Femur (tissue), 1 donor: ENCODE measurements at places on chromosomes 1 and 21.

DNA sequence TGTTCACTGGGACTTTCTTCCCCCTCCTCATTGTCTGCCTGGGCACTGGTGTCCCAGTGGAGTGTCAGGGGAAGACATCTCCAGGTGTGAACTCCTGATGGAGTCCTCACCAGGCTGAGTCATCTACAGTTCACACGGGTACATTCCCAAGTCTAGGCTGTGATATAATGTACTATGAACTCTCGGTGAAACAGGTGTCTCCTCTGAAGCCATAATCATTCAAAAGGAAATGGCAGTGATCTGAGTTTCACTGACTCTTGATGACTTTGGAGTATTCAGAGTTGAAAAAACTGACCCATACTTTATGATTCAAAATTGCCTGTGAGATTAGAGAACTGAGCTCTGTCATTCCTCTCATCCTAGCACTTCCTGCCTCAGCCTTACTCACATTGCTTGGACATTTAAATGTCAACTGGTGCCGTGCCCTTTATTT, 9.1 kb downstream of the LAMC2 start:
- DNase-seq: no peak

- peak; percentile 88 for DNase-seq
Measured at GRCh38 chr1:220748089-220748934, at the start of gene MTARC2. MTARC2 (plus strand) TSS chr1:220748322; CDS start chr1:220748532, 210 bp downstream.

DNA sequence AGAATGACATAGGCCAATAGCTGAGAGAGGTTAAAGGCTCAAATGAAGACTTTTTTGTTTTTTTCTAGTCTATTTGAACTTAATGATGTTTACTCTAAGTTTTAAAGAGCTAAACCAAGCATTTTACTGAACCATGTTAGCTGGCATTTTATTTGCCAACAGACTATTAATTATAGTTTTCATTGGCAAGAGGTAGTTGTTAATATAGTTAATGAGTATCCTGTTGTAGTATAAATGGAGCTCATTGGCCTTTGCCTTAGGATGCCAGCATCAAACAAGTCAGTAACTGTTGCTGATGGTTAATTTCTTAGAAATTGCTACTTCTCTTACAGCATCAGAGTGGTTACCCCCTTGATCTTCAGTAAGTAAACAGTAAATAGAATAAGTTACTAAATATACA, 339.0 kb upstream of the B3GALT2 start:
- no peak for DNase-seq

GRCh38 chr1:60589046-60589748, 493.2 kb upstream of the NFIA start:
- no peak for DNase-seq

DNA sequence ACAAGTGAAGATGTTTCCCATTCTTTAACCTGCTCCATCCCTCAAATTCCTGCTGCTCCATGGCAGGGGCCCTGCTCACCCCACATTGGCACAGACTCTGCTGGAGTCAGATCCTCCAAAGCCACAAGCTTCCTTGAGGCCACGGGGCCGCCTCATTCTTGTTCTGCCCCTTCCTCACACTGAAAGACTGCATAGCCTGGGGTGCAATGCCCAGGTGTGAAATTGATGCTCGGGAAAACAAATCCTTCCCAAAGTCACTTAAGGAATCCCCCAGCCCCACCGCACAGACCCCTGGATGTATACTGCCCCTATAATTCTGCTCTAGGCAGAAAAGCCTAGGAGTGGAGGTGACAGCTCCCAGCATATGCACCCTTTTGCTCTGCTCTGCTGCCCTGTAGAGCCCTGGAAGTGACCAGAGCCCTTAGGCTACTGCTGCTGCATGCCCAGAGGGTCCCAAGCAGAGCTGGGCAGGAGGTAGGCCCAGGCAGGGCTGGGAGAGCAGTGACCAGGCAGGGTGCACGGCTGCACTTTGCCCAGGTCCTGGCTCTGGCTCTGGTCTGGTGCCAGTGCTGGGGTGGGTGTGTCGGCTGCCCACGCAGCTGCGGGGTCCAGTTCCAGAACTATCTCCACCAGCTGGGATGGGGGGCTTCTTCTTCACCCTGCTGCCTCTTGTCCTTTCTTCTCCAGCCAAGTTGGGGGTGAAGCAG, 1.6 kb downstream of the HES2 start:
- DNase-seq: no peak

- no peak for DNase-seq
Measured at GRCh38 chr21:16079830-16080229, 350.0 kb downstream of the USP25 start.

- DNase-seq: no peak
Measured at GRCh38 chr1:241413974-241414373, 57.0 kb upstream of the RGS7 start.

- no peak for DNase-seq
Measured at GRCh38 chr1:64325856-64326255, 122.4 kb downstream of the UBE2U start.

DNA sequence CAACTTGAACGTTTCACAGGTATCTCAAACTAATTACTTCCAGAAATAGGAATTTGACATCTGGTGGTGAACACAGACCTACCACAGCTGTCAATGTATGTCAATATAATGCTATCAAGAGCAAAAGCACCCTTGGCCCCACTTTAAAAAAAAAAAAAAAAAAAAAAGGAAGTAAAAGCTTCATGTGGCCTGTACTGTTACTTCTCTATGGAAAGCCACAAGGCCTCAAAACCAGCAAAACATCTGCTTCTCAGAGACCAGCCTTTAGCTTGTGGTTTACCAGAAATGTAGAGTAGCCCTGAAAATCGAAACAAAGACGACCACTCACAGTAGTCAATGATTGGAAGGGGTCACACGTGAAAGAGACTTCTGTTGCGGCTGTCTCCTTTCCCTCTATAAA, 109.6 kb downstream of the SLC45A1 start:
- no peak for DNase-seq

DNA sequence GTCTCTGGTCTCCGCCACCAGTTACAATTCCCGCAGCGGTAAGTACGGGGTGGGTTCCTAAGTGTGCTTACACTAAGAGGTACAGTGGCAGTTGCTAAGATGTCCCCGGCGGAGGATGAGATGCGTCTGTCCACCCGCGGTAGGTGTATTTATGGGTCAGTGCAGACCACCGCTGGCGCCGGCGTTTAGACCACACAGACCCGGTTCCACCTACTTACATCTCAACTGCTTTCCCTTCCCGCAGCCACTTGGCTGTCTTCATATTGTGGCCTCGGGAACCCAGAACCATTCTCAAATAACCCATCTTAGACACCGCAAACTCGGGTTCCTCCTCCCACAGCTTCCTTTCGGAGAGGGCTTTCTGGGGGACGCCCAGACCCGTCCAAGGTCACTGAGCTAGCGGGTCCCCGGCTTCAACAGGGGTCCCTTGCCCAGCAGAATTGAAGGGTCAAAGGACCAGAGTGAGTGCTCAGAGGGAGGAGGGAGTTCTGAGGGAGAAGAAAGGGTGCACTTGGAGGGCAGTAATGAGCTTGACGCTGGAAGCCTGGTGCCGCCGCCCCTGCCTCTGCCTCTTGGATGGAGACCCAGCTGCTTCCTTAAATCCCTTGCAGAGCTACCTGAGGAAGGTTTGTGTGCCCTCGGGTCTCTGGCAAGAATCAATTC, 8.6 kb downstream of the NR5A2 start:
- DNase-seq: no peak

DNA sequence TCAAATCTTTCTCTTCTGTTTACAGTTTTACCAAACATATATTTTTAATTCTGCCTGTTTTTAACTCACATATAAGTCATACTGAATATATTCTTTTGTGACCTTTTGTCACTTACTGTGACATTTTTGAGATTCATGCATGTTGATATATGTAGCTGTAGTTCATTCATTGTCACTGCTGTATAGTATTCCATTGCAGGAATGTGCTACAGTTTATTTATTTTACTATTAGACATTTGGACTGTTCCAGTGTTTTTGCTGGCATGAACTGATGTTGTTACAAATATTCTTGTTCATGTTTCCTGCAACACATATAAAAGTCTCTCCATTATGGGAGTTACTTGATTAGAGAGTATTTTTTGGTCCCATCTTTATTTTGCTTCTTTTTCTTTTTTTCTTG, 174.9 kb downstream of the DHRS3 start:
- DNase-seq: no peak

- DNase-seq: peak; percentile 23
Measured at GRCh38 chr1:238951809-238952208, 434.6 kb upstream of the CHRM3 start.

GRCh38 chr1:167663002-167663772, 33.2 kb downstream of the RCSD1 start:
- no peak for DNase-seq

- DNase-seq: no peak
Measured at GRCh38 chr1:20470194-20470593, 15.8 kb downstream of the CAMK2N1 start.

DNA sequence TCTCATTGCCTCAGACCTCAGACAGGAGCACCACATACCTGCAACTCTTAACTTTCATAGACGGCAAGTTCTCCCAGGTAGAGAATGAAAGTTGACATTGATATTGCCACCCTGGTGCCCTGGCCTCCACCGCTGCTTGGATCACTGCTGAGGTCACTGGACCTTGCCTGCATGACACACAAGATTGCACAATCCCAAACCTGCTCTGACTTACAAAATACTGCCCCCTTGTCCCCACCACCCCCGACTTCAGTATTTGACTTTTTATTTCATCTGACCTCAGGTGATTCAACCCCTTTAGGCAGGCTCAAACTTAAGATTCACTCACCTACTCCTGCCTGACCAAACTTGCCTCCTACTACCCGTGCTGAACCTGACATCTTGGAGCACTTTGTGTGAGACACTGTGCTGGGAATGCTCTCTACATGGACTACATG, 43.1 kb upstream of the S1PR1 start:
- DNase-seq: no peak

- peak; percentile 69 for DNase-seq
Measured at GRCh38 chr1:31216016-31216415, 23.7 kb downstream of the NKAIN1 start.

- DNase-seq: peak; percentile 84
Measured at GRCh38 chr1:234478481-234479309, at the start of gene TARBP1. TARBP1 (minus strand) TSS chr1:234479179; CDS start chr1:234479103, 76 bp downstream.

- no peak for DNase-seq
Measured at GRCh38 chr1:150568594-150568966, 10.8 kb downstream of the MCL1 start.

DNA sequence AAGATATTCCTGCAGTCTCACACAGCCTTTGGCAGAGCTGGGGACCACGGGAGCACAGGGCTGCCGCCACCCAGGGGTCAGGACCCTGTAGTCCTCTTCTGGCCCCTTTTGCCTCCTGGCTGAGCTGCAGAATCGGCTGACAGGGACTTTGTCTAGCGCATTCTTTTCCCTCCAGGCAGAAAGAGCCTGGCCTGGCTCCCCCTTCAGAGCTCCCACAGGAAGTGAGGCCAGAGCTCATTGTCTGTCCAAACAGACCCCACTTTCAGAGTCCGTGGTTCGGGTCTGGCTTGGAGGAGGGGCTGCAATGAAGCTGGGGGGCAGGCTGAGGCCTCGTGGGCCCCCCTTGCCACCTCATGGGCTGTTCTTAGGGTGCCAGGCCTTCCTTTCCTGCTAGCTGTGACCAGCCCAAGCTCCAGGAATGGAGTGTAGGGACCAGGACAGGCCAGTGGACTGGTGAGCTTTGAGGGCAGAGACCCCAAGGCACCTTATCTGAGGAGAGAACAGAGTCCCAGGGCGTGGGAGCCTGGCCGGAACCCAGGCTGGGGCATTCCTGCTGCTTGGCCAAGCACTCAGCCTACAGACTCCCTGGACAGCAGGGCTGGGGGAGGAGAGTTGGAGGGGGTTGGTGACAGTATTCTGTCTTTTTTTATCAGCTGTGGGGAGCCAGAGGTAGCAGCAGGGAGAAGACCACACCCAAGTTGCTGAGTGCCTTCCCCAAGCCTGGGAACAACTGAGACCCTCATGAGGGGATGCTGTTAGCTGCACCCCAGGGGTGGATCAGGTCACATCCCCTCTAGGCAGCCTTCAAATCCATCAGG, 4.7 kb downstream of the CELSR2 start:
- DNase-seq: peak; percentile 50

- no peak for DNase-seq
Measured at GRCh38 chr1:238982736-238983135, 403.6 kb upstream of the CHRM3 start.

DNA sequence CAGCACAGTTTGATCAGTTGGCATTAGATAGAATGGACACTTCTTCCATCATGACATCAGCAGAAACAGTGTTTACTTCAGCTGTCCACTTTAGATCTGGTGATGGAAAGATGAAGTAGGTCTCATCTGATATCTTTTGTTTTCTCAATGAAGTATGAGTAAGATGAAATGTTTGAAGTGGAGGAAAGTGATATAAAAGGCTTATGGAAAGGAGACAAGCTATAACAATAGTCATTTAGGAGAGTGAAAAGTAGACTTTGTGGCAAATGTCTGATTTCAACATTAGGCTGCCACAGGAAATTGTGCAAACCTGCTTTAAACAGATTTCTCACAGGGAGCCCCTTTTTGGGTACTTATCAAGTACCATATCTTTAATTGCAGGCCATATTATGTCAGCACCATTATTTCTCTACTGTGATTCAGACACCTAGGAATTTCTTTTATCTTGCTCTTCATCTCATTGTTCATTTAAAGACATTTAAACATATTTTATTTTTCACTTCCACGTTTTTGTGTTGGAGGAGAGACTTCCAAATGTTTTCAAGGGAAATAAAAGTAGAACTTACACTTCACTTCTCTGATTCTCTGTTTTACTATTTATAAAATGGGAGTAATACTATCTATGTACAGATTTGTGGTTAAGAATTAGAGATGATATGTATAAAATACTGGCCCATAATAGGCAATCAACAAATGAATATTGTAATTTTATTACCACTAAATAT, 18.1 kb downstream of the PDC start:
- DNase-seq: no peak
